ENCODE measurements at places on chromosomes 2 and 18. TPM values are rescaled to one million over a fixed set of nuclear protein-coding genes. Genes with fewer than 3 reads are reported as not detected.

GRCh38 chr2:174031226-174031625 is 66.1 kb upstream of the SP3 start:
- no peak for DNase-seq

GRCh38 chr18:5914016-5914415 is 18.7 kb upstream of the TMEM200C start:
- no peak for DNase-seq

DNA sequence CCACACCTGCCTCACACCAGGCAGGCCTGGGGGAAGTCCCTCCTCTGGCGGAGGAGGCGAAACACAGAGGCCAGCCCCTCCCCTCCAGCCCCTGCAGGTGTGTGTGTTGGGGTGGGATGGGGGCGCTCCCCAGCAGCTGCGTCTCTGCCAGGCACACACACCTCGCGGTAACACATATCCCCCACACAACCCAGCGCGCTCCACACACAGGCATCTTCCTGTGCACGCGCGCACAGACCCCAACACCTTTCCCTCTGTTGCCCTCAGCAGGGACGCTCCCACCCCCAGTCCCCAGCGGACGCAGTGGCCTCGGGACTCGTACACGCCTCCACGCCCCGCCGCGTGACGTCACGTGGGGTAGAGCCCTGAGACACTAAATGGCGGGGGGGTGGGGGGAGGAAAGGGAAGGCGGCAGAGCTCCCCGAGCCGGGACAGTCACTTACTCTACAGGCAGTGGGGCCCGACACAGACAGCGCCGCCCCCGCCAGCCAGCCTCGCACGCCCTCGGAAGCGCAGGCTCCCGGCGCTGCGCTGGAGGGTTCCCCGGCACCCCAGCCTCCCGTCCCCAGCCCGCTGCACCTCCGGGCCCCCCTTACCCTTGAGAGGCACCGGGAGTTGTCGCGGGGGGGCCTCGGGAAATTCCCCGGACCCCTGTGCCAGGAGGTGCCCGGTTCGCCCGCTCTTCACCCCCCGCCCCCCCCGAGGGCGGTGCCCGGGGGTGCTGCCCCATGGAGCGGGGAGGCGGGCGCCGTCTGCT is at the start of gene WNT10A:
Gene WNT10A, plus strand, starts transcription at position 751 of the 757 bp plus-strand sequence. CDS start 144 bp downstream, outside the sequence.
- peak; percentile 59 for DNase-seq

The EPHA4 gene
- 84.1 TPM for total RNA-seq

DNA sequence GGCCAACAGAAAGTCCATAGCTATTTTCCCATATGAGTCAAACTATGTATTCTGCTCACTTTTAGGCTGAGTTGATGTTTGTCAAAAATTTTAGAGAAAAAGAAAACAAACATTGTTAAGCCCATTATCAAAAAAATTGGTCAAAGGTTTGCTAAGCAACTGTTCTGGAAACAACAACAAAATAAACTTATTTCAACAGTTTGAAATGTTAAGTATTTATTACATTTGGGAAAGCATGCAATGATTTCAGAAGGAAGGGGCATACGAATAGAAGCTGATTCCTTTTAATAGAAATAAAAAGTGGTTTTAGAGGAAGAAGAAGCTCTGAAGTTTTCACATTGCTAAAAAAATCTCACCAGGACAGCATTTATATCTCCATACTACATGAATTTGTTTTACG is 1837.5 kb upstream of the CELF4 start:
- no peak for DNase-seq

- DNase-seq, result no peak
These were observed 24.8 kb downstream of the FBLN7 start for GRCh38 chr2:112162956-112163355.

- DNase-seq, result no peak
These were observed 60.7 kb downstream of the INPP4A start for GRCh38 chr2:98505311-98505808.

GRCh38 chr2:8448824-8449556 is 232.9 kb upstream of the ID2 start:
- DNase-seq, result no peak

The PAX8 gene
- total RNA-seq, result 1.9 TPM

DNA sequence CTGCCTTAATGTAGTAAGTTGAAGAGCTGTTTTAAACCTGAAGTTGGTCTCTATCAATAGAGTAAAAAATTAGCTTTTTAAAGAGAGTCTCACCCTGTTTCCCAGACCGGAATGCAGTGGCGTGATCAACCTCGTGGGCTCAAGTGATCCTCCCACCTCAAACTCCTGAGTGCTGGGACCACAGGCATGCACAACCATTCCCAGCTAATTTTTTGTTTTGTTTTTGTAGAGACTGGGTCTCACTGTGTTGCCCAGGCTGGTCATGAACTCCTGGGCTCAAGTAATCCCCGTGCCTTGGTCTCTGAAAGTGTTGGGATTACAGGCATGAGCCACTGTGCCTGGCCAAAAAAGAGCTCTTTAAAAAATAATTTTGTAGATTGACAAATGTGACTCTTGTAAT is 40.3 kb downstream of the CRIM1 start:
- no peak for DNase-seq

The SYT4 gene
- total RNA-seq, result 3.8 TPM

The CNGA3 gene
- not detected for total RNA-seq

The SMAD4 gene
- total RNA-seq, result 77.1 TPM

- DNase-seq, result no peak
These were observed 275.0 kb upstream of the KYNU start for GRCh38 chr2:142602418-142602989.

The CRYBA2 gene
- total RNA-seq, result not detected

DNA sequence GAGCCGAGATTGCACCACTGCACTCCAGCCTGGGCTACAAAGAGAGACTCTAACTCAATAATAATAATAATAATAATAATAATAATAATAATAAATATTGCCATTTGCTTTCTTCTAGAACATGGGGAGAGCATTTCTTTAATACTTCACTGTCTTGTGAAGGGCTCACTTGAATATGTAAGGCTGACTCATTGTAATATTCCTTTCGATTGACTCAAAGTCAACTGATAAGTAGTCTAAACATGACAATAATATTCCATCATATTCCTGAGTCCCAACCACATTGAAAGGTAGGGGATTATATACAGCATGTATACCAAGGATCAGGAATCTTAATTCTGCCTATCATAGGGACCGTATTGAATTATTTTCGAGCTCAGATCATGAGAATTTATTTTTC is 949.2 kb downstream of the DSC3 start:
- DNase-seq, result no peak

DNA sequence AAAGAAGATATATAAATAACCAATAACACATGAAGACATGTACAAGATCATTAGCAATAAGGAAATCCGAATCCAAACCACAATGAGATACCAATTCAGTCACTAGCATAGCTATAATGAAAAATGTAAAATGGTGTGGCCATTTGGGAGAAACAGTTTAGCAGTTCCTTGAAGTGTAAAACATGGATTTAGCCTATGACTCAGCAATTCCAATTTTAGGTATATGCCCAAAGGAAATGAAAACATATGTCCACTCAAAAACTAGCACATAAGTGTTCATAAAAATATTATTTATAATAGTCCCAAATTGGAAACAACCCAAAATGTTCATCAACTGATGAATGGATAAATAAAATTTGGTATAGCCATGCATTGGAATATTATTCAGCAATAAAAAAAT is 165.5 kb upstream of the CRIM1 start:
- no peak for DNase-seq

GRCh38 chr18:25345081-25345866 is 6.7 kb downstream of the ZNF521 start:
- no peak for DNase-seq
